ENCODE measurements at places on chromosomes 2 and 18.
A peak's percentile ranks its signal among the peaks of the same experiment; 100 is the strongest.

DNA sequence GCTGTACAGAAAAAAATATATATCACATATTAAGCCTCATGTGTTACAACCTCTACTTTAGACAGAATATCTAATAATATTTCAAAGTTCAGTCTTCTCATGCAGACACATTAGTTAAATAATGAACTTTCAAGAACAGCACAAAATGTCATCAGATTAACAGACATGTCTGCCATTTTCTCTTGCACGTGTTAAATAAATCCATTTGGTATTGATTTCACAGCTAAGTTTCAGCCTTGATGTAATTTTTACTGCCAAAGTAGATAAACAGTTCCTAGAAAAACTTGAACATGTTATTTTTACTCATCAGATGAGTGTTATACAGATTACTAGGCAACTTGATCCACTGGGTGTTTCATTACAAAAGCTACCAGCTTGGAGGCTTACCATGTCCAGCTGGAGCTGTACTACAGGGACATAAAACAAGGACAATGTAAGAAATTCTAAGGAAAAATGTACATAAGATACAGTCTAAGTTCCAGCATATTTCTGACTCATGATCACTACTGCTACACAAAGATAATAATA, 290.7 kb upstream of the DDX18 start:
- no peak for DNase-seq

GRCh38 chr18:8008033-8008432, 440.9 kb downstream of the PTPRM start:
- no peak for DNase-seq

DNA sequence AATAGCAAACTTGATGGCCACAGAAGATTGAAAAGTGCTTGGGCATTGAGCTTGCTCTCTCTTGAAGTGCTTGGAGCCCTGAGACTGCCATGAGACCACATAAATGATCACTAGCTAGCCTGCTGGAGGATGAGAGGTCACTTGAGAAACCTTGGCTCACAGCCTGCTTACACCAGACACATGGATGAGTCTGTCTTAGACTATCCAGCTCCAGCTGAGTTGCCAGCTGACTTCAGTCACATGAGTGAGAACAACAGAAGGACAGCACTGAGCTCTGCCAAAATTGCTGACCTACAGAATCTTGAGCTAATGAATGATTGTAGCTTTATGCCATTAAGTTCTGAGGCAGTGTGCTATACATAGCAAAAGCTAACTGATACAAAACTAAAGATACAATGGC, 18.1 kb downstream of the NABP1 start:
- no peak for DNase-seq

DNA sequence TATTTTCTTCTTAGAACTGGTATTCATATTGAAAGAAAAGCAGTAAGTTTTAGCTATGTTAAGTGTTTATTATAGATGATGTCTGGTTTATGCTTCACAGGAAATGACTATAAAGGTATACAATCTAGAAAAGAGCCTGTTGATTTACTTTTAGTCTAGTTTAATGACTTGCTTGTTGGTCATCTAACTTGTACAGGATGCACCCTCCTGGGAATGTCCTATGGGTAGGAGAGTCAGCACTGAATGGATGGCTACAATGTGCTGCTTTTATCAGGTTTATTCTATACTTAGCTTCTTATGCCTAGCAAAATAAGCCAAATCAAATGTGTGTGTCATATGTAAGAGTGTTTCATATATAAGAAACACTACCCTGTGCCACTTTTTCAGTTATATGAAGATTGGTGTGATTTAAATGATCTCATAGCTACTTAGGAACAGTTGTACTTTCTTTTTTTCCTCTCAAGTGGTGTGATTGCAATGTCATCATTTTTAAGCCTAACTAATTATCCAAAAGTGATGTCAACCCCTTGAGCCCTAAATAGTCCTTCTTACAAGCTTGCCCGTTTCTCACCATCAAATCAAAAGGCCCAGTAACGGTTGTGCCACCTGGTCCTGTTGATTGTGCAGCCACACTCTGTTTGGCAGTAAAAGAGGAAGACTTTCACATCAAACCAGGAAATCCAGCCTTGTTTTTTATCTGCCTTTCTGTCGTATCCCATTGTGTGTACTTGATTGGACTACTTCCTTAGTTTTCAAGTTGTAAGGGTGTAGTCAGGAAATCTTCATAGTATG, 176.0 kb downstream of the DIS3L2 start:
- peak; percentile 79 for DNase-seq

DNA sequence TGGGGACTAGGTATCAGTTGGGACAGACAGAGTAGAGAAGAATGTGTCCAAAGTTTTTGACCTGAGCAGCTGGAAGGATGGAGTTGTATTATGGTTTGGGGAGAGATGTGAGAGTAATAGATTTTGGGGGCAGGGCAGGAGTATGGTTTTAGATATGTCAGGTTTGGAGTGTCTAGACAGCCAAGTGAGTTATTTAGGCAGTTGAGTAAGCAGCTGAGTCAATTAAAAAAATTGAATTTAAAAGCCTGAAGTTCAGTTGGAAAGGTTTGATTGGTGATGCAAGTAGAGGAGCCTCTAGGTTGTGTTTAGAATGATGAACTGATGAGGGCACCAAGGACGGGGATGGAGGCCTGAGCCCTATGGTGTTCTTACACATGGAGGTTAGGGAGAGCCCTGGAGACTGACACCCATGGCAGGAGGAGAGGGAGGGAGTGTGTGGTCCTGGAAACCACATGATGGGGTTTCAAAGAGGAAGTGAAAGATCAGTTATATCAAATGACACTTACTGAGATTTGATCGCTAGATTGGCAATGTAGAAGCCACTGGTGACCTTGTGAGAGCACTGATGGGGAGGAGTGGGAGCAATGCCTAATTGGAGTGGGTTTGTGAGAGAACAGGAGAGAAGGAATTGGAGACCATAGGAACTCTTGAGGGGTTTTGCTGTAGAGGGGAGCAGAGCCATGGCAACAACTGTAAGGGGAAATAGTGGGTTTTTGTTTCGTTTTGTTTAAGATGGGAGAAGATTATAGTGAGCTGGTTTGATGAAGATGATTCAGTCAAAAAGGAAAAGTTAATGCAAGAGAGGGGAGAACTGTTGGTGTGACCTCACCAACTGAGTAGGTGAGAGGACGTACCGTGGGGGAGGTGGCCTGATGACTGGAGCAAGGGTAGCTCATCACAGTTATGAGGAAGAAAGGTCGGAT, 10.3 kb downstream of the ITGA6 start:
- no peak for DNase-seq

GRCh38 chr2:26941486-26941885, 29.0 kb upstream of the MAPRE3 start:
- no peak for DNase-seq

DNA sequence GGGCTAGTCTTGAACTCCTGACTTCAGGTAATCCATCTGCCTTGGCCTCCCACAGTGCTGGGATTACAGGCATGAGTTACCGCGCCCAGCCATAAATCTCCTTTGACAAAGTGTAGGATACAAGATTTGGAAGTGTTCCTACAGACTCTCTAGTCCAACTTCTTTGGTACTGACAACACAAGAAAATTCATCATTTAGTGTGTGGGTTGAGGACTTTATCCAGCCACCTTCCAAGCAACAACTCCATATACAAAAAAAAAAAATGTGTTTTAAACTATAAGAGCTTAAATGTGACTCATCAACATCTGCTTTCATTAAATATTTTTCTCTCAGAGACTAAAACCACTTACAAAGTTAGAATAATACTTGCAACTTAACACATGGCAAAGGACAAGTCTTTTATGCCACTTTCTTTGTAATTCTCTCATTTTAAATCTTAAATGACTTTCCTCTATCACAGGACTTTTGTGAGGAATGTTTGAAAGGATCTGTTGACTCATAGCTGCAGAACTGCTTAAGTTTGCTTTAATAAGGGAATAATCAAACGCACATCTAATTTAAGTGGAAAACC, 46.2 kb upstream of the ITGAV start:
- DNase-seq: peak; percentile 87

- DNase-seq: no peak
Observed at GRCh38 chr2:111133603-111134002, 12.9 kb downstream of the BCL2L11 start.

GRCh38 chr2:233265899-233266431, 14.5 kb downstream of the ATG16L1 start:
- DNase-seq: no peak

- DNase-seq: peak; percentile 18
Observed at GRCh38 chr18:2846636-2847316, at the start of gene EMILIN2. TSS of gene EMILIN2 (plus strand) at chr18:2847006. CDS start at chr18:2847189, 183 bp downstream.

GRCh38 chr2:154425994-154426393, 272.5 kb upstream of the KCNJ3 start:
- DNase-seq: peak; percentile 27

GRCh38 chr18:2736823-2737222, 81.3 kb downstream of the SMCHD1 start:
- no peak for DNase-seq

DNA sequence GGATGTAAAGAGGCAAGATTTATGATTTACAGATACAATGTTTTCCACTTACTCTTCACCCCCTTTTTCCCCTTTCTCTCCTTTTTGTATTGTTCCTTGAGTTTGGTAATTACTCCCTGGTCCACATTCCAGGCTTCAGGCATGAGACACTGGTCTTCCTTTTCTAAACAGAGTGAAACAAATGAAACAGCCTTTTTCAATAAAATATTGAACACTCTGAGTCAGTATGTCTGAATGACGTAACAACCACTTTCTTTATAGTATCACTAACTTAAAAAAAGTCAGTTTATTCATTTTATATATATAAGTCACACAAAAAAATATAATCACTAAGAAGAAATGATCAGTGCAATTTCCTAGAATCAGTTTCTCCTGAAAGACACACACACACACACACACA, 79.7 kb downstream of the STRN start:
- DNase-seq: peak; percentile 56

DNA sequence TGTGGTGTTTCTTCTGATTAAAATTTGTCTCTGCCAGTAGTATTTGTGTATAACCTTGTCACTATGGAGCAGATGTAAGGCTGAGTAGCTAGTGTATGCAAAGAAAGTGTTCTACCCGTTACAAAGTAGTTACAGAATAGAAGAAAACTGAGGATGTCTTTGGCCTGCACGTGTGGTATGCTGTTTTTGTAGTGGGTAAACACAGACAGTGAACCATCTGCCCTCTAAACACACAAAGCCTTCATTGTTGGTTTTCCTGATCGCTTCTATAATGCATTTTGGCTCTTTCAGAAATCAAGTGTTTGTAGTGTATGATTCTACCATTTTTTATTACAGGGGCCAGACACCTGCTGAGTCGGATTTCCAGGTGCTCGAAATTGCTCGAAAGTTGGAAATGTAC, 61.5 kb downstream of the FARP2 start:
- no peak for DNase-seq

GRCh38 chr2:159497847-159498246, 118.5 kb downstream of the BAZ2B start:
- DNase-seq: peak; percentile 56

DNA sequence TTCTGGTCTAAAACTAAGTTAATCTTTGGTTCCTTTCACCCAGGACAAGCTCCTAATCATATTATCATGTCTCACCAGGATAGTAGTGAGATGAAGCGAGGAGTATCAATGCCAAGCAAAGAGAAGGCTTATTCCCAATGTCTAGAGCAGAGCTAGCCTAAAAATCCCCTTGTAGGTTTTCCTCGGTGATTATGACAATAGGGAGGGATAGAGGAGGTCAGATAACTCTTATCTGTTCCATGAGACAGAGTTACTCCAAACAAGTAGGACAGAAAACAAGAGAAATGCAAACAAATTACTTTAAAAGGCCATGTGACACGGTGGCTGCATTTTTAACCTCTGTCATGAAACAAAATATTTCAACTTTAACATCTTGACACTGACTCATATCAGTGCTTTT, 623.1 kb downstream of the ADCYAP1 start:
- DNase-seq: no peak

GRCh38 chr18:26642440-26643348, 94.3 kb upstream of the KCTD1 start:
- no peak for DNase-seq

- DNase-seq: no peak
Observed at GRCh38 chr2:192471982-192472381, 277.2 kb upstream of the TMEFF2 start.

- DNase-seq: no peak
Observed at GRCh38 chr2:25268139-25268538, 73.6 kb downstream of the DNMT3A start.

GRCh38 chr2:129253461-129253812, 726.0 kb upstream of the RAB6C start:
- no peak for DNase-seq

- no peak for DNase-seq
Observed at GRCh38 chr2:26535663-26536275, 57.8 kb upstream of the OTOF start.

DNA sequence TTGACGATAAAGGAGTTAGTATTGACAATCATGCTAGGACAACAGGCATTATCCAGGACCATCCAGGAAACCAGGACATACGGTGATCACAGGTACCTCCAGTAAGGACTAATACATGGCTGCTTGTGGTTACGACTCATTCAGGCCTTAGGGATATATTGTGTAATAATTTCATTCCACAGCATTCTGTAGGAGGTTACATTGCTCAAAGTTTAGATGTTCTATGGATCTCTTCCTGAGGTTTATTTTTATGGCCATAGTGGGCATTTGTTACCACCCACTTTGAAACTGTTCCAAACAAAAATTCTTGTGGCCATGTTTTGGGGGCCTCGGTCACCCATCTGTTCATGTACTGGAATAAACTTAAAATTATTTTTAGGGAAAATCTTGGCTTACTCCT, 431.6 kb downstream of the METTL4 start:
- DNase-seq: no peak

GRCh38 chr2:36170805-36171204, 184.8 kb upstream of the CRIM1 start:
- no peak for DNase-seq
